Frontal cortex (tissue), 4 donors: ENCODE measurements at places on chromosomes 5 and 9.

DNA sequence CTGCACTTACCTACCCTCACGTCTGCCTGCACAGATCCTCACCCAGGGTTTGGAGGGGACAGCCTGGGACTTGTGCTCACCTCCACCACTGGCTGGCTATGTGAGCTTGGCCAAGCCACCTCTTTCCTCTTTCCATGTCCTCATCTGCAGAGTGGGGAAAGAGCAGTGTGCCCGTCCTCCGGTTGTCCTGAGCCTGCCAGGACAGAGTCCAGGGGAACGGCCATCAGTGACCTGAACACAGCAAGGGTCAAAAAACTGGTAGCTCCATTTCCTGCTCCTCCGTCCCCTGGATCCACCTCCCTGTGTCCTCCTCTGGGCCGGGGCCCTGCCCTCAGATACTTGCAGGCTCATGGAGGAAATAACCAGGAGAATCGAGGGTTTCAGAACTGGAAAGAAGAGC, 187.7 kb downstream of the OLFM1 start:
- no peak for DNase-seq

GRCh38 chr5:54718656-54719055, 201.1 kb downstream of the SNX18 start:
- DNase-seq = no peak

- no peak for DNase-seq
Measured at GRCh38 chr5:161535762-161536161, 10.8 kb downstream of the GABRB2 start.

GRCh38 chr5:164053123-164053522, 547.7 kb downstream of the MAT2B start:
- DNase-seq = no peak

GRCh38 chr9:120531683-120532300, 48.2 kb downstream of the CDK5RAP2 start:
- no peak for DNase-seq

- DNase-seq = no peak
Measured at GRCh38 chr5:72415616-72416325, 91.4 kb downstream of the ZNF366 start.

DNA sequence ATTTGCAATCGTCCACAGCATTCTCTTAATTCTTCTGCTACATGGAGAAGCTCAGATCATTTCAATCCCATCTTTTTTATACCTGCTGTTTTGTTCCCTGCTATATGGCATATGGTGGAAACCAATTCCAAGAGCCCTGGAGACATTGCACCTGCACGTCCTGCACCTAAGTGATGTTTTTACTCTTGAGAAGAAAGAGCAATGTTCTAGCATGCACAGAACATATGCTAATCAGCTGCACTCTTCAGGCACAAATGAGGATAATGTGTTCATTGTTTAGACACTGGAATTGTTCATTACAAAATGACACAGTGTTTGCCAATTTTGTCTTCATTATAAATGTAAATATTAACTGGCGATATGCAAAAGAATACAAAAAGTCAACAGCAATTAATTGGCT, 935.8 kb downstream of the TLE4 start:
- no peak for DNase-seq
